GM12865 (cell line): ENCODE measurements at places on chromosomes 2 and 18.
A peak's percentile ranks its signal among the peaks of the same experiment; 100 is the strongest.

- DNase-seq = no peak
These were observed 239.7 kb upstream of the TNP1 start for GRCh38 chr2:217099561-217099960.

GRCh38 chr2:121866789-121867188 lies 111.3 kb downstream of the TSN start:
- no peak for DNase-seq

DNA sequence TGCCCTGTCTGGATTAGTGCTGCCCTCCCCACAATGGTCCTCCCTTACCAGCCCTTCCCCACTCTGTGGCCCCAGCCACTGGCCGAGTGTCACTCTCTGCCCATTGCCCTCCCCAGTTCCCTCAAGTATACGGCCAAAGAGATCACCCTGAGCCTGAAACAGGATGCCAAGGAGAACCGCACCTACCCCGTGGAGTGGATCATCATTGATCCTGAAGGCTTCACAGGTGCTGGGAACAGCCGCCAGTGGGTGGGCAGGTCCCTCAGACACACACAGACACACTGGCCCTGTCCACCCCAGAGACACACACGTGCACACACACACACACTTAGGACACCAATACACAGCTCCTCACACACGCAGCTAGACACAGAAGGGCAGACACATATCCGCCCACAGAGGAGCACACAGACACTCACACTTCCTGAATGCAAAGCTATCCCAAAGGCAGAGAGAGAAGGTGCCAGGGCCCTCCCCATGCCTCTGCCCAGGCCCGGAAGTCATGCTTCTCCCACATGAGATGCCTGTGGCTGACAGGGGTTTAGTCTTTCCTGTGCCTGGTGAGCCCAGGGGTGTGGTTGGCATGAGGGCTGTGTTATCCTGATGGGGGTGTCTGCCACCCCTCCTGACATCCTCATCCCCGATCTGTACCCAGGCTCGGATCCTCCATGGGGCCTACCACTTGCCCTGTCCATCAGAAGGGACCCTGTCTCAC lies 2.9 kb downstream of the CHRND start:
- DNase-seq = no peak

DNA sequence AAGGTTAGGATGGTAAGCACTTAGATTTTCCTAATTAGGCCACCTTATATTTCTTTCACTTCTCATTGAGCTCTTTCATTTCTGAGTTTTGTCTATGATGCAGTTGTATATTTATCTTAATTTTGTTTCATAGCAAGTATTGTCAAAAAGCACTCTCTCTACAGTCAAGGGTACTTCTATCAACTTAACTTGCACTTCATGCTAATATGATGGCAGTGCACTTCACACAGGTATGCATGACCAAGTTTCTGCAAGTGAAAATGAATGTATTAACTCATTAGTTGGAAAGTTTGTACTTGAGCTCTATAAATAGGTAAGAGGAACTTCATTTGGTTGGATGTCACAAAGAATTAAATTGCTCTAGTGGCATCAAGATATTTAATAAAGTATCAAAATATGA lies 51.5 kb upstream of the CDH19 start:
- no peak for DNase-seq

DNA sequence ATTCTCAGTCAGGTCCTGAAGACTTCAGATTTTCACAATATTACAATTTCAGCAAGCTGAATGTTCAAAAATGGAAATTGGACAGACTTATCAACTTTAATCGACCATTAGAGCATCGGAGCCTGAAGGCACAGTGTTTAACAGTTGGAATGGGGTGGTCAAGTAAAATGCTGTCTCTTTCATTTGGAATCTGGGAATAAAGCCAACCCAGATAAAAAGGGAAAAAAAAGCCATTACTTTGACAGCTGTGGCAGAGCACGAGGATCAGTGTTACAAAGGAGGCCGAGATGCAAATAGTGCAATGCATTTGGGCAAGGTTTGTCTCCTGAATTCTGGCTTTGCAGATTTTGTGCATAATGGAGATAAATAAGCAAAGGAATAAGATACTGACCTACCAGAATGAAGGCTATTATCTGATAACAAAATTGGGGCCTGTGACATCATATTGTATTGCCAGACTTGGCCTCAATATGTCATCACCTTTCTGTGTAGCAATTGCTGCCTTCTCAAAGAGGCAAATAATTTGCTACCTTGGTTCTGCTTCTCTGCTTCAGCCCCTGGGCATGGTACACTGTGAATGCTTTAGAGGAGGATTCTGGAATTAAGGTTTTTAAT lies 277.5 kb upstream of the KLHL29 start:
- DNase-seq = no peak

DNA sequence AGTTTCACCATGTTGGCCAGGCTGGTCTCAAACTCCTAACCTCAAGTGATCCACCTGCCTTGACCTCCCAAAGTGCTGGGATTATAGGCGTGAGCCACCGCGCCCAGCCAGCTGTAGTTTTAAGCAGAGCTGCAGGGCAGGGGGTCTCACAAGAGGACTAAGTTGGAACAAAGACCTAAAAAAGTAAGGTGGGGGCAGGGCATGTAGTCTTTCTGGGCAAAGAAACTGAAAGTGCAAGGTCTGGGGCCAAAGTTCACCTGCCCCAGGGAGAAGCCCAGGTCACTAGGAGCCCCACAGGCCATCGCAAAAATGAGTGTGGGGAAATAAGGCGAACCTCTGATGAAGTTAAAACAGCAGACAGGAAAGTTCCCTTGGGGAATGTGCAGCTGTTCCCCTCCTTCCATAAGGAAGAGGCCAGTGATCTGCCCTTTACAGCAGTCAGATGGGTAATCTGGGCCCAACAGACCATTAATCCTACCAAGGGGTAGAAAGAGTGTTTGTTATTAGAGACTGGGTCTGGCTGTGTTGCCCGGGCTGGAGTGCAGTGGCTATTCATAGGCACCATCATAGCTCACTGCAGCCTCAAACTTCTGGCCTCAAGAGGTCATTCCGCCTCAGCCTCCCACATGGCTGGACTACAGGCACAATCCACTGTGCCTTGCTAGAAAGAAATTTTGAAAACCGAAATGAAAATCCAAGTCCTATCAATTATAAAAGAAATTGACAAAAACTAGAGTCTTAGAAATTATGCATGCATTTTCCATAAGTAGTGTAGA lies 2.8 kb downstream of the SCLY start:
- no peak for DNase-seq

DNA sequence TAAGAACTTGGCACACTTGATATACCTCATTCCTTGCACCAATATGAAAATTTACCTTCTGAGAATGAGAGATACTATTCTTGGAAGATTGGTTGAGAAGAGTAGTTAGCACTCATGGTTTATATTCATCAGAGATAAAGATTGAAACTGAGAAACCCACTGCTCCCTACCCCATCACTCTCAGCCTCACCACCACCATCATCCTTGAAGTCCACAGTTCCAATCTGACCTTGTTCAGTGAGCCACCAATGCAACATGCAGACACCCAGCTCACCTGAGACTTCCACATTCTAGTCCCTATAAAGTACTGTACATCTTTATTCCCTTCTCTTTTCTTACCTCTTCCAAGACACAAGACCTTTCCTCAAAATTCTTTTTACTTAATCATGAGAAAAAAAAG lies 869.0 kb downstream of the TRIB2 start:
- DNase-seq = peak; percentile 11

GRCh38 chr2:236334122-236334876 lies 70.1 kb upstream of the ASB18 start:
- no peak for DNase-seq

DNA sequence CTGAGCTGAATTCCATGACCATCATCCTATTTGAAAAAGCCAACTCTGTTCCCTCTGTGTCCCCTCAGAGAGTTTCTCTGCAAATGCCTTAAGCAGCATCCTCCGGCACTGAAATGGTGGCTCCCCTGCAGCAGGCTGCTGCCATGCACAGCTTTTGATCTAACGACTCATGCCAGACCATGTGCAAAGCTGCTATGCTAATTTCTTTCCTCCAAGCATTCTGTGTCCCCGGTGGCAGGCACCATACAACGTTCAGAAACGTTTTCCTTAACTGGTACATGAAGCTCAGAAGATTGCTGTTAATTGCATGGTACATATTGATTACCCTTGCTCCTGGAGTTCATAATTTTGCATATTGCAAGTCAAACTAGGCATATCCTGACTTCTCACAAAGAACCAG lies 336.8 kb downstream of the RBM43 start:
- DNase-seq = no peak

DNA sequence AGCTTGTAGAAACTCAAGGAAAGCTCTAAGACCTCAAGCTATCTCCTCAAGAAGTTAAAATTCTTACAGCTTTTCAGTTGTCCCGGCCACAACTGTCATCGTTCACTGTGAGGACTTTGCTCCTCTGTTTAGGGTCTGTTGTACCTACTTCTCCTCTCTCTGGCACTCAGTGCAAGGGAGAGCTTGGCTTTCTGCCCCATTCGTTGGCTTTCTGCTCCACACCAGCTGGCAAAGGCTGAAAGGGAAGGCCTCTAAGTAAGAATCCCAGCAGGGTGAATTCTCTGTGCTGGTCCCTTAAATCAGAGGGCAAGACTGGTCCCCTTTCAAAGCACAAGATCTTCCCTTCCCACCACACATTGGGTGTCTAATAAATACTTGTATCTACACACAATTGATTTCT lies 17.3 kb downstream of the ZBTB7C start:
- no peak for DNase-seq

DNA sequence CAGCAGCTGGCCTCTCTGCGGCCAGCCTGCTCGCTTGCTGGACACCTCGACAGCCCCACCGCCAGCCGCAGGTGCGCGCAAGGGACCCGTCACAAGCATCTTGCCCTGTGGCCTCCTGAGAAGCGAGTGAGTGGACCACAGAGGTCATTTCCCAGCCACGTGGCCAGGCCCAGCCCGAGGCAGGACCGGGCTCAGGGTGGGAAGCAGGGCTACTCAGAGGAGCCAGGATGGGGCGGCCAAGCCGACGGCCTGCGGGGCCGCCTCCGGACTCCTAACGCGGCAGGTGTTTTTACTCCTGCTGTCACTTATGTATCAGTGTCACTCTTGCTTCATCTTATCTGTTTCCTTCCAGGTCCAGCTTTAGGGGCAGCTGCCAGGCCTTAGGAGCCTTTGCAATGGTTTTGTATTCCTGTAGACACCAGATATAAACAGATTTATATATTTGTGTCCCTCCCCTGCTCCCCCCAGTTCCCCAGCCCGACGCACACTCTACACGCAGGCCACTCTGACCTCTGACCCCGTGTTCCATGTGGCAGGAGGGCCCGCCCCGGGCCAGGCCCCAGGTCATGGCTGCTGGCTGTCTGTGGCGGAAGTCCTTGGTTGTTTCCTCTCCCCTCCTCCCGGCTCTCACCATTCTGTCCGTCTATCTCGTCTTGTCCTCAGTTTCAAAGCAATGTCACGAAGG lies 236.4 kb downstream of the ATAD2B start:
- DNase-seq = no peak

- no peak for DNase-seq
These were observed 83.1 kb upstream of the CCDC141 start for GRCh38 chr2:179133016-179133415.

DNA sequence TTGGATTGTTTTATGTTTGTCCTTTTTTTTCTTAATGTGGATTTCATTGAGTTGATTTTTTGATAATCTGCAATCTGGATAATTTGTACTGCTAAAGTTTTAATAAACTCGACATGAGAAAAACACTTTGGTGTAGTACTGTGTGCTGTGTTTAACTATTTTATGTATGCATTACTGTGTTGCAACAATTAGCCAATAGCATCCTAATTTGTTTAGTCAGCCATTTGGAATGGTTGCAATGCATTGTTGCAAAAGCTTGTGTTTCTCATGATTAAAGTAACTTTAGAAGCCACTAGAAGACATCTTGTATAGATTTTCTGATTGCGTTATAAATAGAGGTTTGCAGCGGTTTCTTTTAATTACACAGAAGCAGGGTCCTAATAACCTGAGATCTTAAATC lies 53.5 kb downstream of the PPIG start:
- DNase-seq = no peak
